Omental fat pad (tissue), 4 donors: ENCODE measurements at places on chromosomes 3 and 15.
A peak's percentile ranks its signal among the peaks of the same experiment; 100 is the strongest.

DNA sequence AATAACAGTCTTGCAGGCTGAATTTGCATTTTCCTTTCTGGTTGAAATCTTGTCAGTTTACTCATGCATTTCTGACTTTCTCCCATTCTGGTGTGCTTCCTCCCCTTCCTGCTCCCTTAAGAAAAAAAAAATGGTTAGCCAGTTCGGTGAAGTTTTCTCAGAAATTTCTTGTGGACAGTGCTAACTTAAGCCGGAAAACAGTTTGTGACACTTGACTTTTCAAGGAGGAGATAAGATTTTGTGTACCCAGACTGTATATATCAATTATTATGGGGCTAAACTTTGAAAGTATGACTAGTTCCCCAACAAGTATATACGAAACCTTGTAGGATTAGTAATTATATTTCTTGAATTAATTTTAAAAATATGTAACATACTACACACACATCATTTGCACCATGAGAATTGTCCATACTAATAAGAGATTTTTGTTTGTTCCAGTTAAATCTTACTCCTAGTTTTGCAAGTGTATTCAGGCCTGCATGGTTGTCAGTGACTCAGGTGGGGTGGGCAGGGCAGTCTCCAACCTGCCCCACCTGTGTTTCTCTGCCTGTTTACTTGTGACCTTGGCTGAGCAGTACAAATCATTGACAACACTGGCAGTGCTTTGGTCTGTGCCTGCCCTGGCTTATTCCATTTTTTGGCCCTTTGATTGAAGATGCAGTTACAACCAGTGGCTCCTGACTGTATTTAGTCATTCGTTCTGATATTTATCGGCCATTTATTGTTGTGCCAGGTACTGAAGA lies 19.1 kb downstream of the UBE2E1 start:
- no peak for DNase-seq

DNA sequence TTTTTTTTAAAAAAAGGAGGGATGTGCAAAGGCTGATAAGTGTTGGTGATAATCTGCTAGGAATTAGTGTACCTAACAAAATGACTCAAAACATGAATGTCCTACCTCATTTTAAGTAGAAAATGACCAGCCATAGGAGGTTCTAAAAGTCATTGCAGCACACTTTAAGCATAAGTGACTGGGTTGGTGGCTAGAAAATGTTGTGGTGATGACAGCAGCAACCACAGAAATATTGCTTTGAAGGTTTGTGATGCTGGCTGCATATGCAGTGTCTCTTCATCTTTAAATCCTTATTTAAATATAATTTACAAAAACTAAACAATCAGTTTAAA lies 55.2 kb downstream of the CMSS1 start:
- DNase-seq = no peak

DNA sequence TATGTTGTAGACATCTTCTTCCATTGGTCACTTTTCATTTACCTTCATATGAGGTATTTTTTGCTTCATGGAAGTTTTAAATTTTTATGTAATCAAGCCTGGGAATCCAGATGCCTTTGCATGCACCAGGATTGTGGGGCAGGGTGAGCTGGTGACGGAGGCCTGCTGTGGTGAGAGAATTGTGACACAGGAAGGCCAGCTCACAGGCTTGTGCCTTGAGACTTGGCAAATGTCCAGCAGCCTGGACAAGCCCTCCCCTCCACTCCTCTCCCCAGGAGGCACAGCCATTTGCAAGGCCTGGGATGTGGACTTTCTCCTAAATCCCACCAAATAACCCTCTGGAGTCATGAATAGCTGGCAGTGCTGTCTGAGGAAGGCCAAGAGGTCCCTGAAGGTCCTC lies 67.4 kb downstream of the RHCG start:
- DNase-seq = no peak

DNA sequence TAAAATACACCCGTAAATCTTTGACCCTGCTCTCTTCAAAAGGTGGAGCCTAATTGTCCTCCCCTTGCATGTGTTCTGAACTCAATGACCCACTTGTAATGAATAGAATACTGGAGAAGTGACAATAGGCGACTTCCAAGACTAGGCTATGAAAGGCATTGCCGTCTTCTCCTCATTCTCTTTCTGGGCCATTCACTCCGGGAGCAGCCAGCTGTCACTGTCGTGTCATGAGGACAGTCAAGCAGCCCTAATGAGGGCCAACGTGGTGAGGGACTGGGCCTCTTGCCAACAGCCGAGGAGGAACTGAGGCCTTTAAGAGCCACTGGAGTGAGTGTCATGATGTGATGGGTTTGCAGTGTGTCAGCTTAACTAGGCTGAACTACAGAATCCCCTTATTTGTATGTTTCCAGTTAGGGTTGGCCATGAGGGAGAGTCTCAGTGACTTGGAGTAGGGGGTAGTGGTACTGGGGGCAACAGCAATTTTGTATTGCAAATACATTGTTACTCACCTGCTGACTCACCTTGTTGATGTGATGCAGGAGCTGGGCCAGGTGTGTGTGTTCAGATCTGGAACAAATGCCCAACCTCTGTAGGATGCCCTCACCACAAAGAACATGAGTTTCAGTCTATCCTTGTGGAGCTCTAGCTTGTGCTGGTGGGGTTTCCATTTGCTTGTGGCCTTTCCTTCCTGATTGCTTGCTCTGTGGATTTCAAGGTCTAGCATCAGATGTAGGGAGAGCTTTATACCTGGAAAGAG lies 188.5 kb upstream of the PROK2 start:
- DNase-seq = no peak

DNA sequence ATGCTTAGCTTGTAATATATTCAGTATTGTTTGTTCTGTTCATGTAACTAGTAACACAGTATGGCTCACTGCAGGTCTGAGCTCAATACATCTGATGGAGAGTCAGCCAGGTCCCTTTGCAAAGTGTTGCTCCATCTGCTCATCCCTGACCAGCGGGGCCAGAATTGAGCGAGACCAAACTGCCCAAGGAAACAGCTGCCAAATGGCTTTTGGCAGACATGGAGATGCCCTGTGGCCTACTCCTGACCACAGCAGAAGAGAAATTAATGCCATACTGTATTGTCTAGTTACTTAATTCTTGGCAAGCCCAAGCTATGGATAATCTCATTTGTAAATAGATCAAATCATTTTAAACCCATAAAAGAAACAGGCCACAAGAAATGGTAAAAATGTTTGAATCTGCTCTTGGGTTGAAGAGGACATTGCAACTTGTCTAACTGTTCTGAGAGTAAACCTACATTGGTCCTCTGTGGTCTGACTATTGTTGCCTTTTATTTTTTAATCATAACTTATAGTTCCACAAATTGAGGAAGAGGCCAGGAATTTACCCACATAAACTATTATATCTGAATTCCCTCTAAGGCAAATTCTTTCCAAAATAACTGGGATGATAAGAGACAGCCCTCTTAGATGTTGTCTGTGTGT lies 209.5 kb downstream of the EBLN2 start:
- no peak for DNase-seq

- peak; percentile 4 for DNase-seq
These were observed 136.5 kb downstream of the TPRA1 start for GRCh38 chr3:127454051-127454450.

DNA sequence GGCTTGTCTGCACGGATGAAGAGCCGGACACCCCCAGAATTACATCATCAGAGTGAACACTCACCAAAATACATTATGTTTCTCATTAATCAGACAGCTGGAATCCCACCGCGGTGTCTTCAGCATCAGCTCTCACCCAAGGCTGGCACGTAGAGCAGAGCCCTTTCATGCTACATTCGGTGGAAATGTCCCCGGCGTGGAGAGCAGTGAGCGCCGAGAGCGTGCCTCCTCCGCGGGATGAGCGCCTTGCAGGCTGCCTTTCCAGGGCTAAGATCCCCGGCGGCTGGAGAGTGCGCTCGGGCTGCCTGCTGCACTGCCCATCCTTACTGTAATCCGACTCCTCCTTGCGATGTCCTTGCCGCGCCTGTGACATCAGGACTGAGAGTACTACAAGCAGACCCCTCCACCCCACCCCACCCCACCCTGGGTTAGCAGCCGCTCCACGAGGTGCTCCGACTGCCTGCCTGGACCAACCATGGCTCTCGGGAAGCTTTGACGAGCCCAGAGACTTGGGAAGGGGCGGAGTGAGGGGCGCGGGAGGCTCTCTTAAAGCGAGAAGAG lies at the start of gene ZNF385D:
Gene ZNF385D (minus strand): TSS at position 380 of the 561 bp plus-strand sequence. CDS start 294 bp downstream, at position 86.
- no peak for DNase-seq
